ENCODE measurements at places on chromosomes 5 and 9. TPM values are rescaled to one million over a fixed set of nuclear protein-coding genes. Genes with fewer than 3 reads are reported as not detected.

- no peak for DNase-seq
These were observed 13.4 kb upstream of the CCDC112 start for GRCh38 chr5:115309751-115310370.

- no peak for DNase-seq
These were observed 43.1 kb downstream of the SPATA31D1 start for GRCh38 chr9:82031538-82032280.

DNA sequence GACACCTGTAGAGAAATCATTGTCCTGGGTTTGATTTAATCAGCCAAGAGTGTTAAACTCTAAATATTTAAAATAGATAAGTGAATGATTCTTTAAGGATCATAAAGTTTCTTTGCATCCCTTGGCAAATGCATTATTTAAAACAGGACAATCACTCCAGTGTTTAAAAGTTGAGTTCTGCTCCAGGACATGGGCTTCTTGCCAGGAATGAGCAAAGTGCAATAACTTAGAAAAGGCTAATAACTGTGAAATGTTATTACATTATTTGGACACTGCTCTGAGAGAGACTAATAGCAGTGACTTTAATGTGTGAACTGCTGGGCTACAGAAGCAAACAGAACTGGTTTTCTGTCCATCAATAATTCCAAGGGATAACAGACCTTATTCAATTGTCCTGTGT, 283.3 kb downstream of the GABRB2 start:
- DNase-seq, result no peak

- DNase-seq, result no peak
These were observed 43.1 kb upstream of the CKMT2 start for GRCh38 chr5:81189875-81190498.

DNA sequence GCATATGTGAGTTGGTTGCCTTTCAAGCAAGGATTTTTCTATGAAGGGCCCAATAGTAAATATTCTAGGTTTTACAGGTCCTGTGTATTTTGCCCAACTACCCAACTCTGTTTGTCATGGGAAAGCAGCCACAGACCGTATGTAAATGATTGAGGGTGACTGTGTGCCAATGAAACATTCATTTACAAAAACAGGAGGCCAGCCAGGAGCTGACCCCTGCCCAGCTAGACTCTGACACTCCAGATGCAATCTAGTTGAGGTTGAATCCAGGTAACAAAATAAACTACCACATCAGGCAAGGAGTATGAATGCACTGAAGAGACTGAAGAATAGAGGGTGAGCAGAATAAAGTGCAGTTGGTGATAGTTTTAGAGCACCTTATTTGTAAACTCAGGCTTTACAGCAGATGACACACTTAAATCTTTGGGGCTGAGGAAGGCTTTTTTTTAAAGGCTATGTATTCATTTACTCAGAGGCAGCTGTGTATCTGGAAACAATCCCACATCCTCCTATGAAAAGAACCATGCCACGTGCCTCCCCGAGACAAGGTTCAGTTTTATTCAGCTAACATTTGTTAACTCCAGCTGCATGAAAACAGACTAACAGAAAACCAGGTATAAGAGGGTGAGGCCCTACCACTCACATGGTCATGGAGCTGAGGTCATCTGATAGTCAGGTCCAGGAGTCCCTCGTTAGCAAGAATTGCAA, 60.7 kb downstream of the SLC1A1 start:
- DNase-seq, result peak; percentile 71

GRCh38 chr9:121708768-121709488, 57.5 kb downstream of the DAB2IP start:
- DNase-seq, result no peak

DNA sequence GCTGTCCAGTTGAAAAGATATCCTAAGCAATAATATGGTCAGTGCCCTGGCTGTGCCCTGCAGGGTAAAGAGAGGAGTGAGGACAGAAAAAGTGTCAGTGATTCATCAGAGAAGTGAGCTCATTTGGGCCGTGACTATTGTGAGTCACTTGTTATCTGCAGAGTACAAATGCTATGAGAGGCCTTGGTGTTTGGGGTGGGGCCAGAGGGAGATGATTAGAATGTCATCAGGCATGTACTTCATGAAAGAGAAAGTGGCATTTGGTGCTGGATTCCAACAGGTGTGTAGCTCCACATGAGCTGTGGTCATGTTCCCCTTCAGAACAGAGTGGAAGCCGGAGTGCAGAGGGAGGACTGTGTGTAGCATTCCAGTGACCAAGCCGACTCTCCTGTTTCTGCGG, 174.1 kb downstream of the KDM4C start:
- DNase-seq, result no peak

DNA sequence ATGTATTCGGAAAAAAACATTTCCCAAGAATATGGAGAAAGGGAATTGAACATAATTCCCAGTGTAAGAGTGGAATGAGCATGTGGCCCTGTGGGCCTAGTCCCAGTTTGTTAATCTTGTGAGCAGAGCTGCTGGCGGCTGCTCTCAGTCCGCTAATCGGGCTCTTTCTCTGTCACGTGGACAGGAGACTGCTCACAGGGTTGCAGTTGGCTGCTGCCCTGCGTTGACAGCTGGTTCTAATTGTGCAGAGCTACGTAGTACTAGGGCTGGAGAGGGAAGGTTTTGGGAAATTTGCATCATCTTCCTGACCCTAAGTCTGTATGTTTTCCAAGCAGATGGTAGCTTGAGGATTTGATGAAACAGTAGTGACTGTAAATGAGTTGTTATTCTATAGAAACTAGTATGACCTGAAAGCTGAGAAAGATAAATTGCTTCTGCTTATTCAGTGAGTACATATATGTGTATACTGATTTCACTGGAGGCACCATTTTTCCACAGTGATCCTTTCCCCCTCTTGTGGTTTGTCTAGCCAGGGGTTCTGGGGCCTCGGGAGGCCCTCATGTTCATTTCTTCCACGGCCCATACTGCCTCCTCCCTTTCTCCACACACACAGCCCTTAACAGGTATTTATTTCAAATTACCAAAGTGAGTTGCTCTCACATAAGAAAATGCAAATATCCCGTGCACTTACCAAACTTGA, 100.6 kb downstream of the ANGPTL2 start:
- DNase-seq, result no peak

DNA sequence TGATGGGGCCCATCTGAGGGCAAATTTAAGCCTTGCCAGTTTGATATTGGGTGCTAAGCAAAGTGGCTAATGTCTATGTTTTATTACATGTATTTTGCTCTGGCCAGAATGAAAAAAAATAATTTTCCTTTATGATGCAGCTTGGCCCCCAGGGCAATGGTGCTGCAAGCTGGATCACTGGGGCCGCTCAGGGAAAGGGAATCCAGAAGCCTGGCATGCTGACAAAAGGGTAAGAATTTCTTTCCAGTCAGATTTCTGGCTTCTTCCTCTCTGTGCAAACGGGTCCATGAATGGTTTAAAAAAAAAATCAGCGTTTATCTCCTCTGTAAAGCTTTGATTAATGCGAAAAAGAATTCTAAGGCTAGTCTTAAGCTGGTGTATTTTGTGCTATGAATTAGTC, 138.4 kb downstream of the MAPKAP1 start:
- no peak for DNase-seq

- no peak for DNase-seq
These were observed 40.4 kb downstream of the C5 start for GRCh38 chr9:121009650-121010049.

- no peak for DNase-seq
These were observed 85.9 kb downstream of the GALNT10 start for GRCh38 chr5:154276261-154276972.

DNA sequence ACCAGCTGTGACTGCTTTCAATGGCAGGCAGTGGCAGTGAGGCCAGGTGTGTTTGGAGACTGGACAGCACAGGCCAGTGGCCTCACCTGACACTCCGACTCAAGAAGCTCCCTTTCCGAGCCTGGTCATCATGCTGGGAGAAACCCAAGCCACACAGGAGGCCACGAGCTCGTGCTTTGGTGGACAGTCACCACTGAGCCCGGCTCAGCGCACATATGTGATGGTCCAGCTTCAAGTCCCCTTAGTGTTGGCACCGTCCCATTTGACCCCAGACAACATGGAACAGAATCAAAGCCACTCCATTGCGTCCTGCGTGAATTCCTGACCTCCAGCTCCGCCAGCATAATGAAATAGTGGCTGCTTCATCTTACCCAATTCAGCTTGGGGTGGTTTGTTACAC, 64.0 kb upstream of the PPP1R26 start:
- DNase-seq, result no peak

The SLC34A3 gene
- total RNA-seq, result not detected

The NEUROG1 gene
- not detected for total RNA-seq

The DNAH5 gene
- 3.2 TPM for total RNA-seq

Data from left lobe of liver (tissue), 2 donors.